NCI-H1092 treated with DMSO at 0.1 percent for 48 hours (cell line): ENCODE measurements at places on chromosomes 5 and 9.

DNA sequence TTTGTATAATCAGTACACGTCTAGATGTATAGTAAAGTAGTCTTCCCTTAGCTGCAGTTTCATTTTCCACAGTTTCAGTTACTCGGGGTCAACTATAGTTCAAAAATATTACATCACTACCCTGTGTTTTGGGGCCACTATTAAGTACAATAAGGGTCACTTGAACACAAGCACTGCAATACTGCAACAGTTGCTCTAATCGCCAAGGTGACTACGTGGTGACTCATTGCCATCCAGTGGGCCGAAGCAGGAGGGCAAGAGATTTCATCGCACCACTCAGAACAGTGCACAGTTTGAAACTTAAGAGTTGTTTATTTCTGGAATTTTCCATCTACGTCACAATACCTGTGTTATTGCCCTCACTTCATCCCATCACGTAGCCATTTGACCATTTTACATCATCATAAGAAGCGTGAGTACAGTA is at the start of gene ARL14EPL:
Gene ARL14EPL, plus strand, starts transcription at position 379 of the 424 bp plus-strand sequence. CDS start 18,994 bp downstream, outside the sequence.
- no peak for DNase-seq

GRCh38 chr5:131496400-131496713 is 138.7 kb downstream of the RAPGEF6 start:
- no peak for DNase-seq

GRCh38 chr9:94758880-94759279 is 32.4 kb downstream of the AOPEP start:
- DNase-seq = peak; percentile 11

GRCh38 chr5:118156181-118156580 is 832.2 kb downstream of the DTWD2 start:
- DNase-seq = no peak

- DNase-seq = peak; percentile 4
These were observed 530 bp downstream of the UCK1 start for GRCh38 chr9:131530546-131530919.

DNA sequence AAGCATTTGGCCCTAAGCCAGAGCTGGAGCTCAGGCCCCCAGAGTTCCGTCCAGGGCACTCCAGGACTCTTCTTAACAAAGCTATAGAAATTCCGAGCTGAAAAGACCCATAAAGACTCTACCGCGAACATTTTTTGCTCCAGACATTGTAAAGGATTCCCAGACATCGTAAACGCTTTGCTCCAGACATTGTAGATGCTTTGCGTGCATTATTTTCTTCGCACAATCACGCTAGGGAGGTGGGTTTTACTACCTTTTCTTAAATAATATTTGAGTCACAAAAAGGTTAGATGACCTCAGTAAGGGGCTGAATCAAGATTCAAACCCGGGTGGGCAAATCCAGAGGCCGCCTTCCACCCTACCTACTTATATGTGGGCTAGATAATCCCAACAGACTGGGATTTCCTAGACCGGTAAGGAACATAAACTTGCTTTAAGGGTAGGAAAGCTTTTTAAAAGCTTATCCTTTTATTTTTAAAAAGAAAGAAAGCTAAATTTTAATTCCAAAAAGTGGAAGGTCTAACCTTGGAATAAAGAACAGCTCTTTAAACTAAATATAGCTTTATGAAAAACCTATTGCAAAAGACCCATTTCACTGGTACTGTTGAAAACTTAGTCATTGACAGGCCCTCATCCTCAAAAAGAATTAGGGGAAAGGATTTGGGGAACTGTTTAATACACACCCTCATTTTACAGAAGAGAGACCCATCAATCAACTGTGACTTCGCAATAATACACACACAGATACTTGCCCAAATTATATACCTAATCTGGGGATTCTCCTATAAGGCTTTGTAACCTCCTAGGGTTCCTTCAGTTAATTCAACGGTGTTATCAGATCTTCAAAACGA is 822 bp upstream of the TNIP1 start:
- peak; percentile 17 for DNase-seq

GRCh38 chr5:112049738-112050137 is 292.7 kb upstream of the NREP start:
- no peak for DNase-seq

DNA sequence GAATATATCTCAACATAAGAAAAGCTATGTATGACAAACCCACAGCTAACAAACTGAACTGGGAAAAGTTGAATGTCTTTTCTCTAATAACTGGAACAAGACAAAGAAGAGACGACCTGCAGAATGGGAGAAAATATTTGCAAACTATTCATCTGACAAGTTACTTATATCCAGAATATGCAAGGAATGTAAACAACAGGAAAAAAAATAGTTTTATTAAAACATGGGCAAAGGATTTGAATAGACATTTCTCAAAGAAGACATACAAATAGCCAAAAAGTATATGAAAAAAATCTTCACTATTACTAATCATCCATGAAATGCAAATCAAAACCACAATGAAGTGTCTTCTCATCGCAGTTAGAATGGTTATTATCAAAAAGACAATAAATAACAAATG is 181.7 kb upstream of the TLX3 start:
- DNase-seq = no peak

DNA sequence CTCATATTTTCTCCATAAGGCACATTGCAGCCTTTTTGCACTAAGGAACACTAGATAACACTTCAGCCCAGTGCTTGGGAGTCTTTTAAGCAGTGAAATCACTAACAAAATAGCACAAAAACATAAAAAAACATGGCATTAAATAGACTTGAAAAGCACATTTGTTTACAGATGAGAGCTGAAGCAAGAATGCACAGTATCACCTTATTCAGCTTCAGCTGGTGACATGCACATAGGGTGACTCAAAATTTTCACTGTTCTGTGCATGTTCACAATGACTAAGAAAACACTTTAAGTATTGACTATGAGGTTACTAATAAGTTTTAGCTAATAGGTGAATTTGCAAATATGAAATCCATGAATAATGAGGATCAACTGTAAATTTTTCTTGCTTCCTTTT is 293.9 kb upstream of the TARS1 start:
- DNase-seq = no peak

DNA sequence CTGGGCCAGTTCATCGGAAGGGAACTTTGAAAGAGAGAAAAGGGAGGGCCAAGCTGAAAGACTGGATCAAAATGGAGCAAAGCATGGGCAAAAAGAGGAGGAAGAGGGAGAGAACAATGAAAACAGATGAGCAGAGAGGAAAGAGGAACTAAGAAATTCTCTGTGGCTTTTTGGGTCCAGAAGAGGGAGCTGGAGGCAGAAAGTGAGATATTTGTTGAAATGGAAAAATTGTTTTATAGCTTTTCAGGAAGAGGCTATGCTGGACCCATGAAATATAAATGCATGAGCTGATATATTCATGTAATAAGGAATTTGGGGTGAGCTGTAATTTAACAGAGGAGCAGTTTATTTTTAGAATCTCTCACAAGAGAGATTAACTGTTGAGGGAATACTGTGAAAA is 457.3 kb downstream of the DMAC1 start:
- no peak for DNase-seq

DNA sequence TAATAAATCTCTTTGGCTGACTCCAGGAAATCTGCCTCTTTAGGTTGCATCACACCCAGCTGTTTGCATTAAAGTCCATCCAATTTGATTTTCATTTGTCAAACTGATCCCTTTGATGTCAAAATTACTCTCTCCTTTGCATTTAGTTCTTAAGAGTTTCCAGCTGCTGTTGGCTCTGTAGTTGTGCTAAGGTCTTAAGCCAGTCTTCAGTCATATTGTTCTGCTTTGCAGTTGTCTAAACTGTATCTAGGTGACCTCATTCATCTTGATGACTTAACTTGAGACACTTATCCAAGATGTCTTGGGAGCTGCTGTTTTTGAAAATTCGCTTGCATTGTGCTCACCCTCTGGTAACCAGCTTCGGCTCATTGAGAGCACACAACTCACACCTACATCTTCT is 386.9 kb upstream of the TLE4 start:
- DNase-seq = no peak

DNA sequence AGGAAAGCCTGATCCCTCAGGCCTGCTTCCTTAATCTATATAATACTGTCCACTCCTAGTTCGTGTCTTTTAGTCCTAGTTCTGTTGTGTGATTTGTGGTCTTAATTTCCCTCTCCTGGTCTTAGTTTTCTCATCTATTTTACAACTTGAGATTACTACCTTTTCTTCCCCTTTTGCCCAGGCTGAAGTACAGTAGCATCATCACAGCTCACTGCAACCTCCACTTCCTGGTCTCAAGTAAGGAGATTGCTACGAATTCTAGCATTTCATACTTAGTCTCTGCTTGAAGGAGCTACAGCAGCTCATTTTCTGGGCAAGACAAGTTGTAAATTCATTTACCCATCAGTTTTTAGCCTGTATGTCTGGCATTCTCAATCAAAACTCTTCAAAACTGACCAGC is 5.5 kb downstream of the TRIM32 start:
- DNase-seq = no peak

- DNase-seq = no peak
These were observed 29.8 kb upstream of the BNIP1 start for GRCh38 chr5:173114536-173114935.

DNA sequence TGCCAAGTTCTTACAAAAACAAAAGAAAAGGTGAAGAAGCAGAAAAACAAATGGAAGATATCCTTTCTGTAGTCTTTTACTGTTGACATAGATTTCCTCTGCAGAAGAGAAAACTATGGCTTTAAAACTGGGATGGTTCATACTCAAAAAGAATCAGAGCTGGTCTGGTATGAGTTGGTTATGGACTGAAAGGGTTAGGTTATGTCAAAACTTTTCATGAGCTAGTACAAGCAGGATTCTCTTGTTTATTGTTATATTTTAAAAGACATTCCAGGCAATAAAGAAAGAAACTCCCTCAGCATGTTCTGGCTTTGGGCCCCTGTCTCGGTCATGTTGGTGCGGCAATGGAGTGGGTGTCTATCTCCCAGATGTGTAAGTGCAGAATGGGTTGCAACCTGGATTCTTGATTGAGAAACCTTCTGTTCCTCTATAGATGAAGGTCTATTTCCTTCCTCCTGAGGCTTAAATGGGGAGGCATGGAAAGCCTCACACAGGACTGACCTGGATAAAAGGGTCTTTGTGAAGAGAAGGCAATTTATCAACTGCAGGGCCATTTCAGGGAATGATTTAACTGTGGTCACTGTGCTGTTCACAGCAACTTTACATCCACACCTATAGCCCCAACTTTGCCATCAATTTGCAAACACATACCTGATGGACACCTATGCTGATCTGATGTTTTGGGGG is 209.6 kb upstream of the TNC start:
- DNase-seq = no peak

DNA sequence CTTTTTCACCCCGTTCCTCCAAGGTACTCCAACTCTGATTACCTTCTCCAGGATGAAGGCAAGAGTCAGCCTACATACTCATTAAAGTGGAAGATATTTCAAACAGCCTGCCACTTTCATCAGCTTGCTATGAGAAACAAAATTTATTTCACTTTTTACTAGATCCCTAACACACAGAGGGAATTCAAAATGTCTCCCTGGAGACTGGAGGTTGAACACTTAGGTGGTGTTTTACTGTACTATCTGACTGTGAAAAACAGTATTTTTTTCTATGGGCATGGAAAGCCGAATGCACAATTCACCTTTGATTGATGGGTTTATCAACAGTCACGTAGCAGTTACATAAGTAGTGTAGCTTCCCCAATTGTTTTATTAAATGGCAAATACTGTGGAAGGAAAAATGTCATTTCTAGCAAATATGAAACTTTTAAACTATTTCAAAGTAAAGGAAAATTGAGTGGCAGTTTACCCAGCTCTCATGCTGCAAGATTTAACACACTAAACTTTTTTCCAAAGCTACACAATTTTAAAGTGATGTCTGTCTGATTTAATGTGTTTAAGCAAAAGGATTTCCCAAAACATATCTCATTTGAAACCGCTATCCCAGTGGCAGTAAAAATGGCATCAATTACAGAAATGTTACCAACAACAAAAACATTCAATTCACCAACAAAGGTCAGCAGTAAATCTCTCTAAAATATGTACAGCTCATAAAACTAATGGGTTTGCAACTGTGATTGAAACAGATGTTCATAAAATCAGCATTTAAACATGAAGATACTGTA is 125.0 kb upstream of the TLE4 start:
- no peak for DNase-seq

DNA sequence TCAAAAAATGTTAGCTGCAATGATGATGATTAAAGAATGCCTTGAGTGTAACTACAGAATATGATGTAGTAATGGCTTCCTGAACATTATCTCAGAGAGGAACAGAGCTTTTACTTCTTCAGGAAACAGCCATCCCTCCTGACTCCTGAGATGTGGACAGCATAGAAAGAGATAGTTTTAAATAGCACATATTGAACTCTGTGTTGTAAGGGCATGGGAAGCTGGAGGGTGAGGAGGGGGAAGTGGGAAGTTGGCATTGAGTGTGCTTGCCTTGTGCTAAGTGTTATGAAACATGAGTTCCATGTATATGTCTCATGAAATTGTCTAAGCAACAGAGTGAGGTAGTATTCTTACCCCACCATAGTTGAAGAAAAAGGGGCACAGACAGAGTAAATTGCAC is 161.5 kb upstream of the SLC28A3 start:
- no peak for DNase-seq

- DNase-seq = peak; percentile 28
These were observed 23.1 kb upstream of the CNOT6 start for GRCh38 chr5:180470966-180471582.

DNA sequence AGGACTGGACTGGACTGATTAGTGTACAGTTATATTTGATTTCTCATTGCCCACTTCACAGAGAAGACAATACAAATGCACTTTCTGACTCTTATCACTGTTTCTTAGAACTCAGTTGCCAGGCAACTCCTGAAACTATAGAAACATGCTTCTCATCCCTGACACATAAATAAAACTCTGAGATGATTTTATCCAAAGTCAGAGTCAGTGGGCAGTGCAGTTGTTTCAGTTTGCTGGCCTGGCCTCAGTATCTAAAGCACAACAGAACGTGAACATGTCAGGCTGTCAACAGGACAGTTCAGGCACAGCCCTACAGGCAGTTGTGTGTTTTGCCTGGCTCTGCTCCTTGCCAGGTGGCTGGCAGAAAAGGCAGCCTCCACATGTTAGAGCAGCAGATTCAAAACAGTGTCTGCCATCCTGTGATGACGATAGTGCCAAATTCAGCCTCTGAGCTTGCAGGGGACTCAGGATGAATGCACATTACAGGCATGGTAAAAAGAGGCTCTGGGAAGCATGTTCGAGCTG is 65.1 kb upstream of the CCDC152 start:
- DNase-seq = no peak

DNA sequence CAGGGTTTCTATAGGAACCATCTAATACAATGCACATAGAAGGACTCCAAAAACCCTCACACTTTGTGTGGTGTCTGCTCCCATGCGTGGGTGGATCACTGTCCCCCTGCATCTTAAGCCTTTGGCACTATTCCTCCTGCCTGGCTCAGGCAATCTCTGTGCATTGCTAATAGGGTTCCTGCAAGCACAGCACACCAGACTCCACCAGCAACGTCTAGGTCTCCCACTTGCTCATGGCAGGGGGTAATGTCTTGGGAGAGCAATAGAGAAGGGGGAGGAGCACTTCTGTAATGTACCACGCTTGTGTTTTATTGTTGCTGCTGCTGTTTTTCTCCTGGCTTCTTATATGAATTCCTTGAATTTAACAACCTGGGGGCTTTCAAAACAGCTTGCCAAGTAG is 182.6 kb upstream of the GLRA1 start:
- DNase-seq = no peak

- no peak for DNase-seq
These were observed 143.4 kb downstream of the GDNF start for GRCh38 chr5:37696190-37697021.
